ENCODE measurements at places on chromosomes 13 and 19.

GRCh38 chr13:108214441-108215271, 680 bp downstream of the LIG4 start:
- DNase-seq, result peak; percentile 44

DNA sequence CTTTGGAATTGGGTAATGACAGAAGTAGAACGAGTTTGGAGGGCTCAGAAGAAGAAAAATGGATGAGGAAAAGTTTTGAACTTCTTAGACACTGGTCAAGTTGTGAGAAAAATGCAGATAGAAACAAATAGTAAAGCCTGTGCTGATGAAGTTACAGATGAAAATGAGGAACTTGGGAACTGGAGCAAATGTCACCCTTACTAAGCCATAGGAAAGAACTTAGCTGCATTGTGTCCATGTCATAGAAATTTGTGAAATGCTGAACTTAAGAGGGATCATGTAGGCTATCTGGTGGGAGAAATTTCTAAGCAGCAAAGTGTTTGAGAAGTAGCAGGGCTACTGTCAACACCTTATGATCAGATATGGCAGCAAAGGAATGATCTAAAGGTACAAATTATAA, 289.2 kb upstream of the PCDH9 start:
- DNase-seq, result no peak

DNA sequence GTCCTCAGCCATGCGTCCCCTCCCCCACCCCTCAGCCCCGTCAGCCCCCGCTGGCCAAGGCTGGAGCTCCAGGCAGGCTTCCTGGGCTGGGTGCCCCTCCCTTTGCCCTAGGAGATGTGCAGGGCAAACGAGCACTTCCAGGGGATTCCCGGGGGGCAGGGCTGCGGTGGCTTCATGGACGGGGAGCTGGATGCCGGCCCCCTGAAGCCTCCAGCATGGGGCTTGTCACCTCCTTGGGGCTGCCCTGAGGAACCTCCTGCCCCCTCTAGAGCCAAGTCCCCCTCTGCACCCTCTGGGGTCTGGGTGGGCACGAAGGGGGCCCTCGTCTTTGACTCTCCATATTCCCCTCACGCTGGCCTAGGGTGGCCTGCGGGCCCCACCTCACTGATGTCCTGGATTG, 25.4 kb upstream of the SLC7A10 start:
- DNase-seq, result no peak

DNA sequence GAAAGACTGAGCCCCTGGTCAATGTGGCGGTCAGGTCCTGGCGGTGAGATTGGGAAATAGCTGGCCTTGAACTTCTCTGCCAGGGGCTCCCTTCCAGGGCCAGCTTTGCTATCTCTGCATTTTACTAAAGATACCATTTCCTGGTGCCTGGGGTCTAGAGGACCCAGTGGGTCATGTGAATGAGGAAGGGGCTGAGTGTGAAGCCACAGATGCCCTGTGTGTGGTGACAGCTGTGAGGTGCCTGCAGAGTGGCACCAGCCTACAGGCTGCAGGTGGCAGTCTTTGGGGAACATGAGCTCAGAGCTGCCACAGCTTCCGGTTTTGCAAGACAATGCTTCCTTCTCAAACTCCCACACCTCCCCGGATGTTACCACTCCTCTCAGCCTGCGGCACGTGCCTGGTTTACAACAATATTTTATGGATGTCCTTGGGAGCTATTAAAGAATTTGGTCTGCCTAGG, 5.2 kb upstream of the MLNR start:
- peak; percentile 66 for DNase-seq

DNA sequence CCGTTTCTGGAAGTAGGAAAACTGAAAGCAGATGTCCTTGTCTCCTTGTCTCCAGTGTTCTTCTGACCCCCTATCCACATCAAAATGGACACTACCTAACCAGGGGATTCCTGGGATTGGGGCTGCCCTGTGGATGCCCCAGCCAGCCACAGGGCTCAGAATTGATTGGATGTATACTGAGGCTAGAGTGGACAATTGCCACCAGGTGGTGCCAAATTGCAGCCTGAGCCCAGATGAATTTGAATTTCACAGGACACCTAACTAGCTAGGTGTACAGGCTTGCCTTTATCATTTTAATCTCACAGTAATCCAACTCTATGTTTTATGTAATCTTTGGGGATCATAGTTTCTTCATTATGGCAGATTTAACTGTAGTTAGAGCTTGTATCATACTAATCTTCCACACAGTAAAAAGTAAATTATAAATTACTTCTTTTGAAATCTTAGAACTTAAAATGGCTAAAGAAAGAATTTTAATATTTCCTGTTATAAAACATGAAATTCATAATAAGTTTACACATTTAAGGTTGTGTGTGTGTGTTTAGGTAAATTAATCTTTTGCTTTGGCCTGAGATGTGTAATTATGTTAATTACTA, 58.0 kb downstream of the PIBF1 start:
- peak; percentile 59 for DNase-seq

DNA sequence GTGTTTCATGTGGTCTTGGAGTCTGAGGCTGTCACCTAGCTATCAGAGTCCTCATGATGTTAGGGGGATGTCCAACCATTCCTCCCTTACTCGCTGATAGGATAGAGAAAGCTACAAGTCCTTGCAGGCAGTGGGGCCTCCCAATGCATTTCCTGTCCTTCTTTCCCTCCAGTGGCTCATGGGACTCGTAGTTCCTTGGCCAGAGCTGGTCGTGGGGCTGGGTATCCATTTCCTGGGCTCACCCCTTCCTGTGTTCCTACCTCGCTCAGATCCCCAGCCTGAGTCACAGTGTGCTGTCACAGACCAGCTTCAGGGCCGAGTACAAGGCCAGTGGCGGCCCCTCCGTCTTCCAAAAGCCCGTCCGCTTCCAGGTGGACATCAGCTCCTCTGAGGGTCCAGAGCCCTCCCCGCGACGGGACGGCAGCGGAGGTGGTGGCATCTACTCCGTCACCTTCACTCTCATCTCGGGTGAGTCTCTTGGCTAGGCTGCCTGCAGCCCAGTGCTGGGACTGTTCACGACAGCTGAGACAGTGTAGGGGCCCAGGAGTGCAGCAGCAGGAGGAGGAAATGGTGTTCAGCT, 19.1 kb downstream of the TMEM150B start:
- DNase-seq, result no peak

DNA sequence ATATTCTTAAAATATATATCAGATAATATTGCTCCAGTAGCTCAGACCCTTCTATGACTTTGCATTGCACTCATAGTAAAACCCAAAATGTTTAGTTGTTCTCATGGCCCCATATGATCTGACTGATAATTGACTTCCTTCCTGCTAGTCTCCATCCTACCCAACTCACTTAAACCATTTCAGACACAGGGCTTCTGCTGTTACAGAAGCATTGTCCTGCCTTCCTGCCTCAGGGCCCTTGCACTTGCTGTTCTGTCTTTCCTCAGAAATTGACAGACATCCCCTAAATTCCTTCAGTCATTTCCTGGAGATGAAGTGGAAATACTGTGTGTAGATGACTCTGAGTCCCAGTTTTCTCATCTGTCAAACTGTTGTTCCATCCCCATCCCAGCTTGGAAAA, 19.7 kb downstream of the FBXL12 start:
- DNase-seq, result no peak

GRCh38 chr13:79191501-79191900, 214.6 kb downstream of the RBM26 start:
- no peak for DNase-seq

DNA sequence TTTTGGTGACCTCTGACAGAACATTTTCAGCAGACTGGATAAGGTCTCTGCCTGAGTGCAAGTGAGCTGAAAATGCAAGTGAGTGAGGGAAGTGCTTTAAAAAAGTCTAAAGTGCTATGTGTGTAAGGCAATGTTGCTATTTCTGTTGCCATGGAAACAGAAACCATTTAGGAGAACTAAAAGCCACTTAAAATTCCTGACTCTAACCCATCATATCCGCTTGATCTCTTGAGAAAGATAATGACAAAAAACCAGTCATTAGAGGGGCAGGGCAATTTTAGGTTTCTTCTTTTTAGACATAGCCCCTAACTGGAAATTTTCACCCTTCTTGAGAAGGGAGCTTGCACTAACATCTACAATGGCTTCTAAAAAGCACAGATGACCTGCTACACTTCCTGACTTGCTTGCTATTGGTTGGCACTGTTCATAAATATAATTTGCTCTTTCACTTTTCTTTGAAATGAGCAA, at the start of gene CYSLTR2:
CYSLTR2 (plus strand) TSS at position 458 of the 468 bp plus-strand sequence. CDS start 52,889 bp downstream, outside the sequence.
- peak; percentile 48 for DNase-seq

- DNase-seq, result peak; percentile 85
These were observed 127.0 kb downstream of the IER2 start for GRCh38 chr19:13277104-13277809.

GRCh38 chr13:105774739-105775460, 760.6 kb downstream of the EFNB2 start:
- no peak for DNase-seq

- peak; percentile 48 for DNase-seq
These were observed 18.5 kb downstream of the PTPRS start for GRCh38 chr19:5321851-5322681.

GRCh38 chr13:24270639-24271141, 38.7 kb upstream of the C1QTNF9 start:
- peak; percentile 74 for DNase-seq

DNA sequence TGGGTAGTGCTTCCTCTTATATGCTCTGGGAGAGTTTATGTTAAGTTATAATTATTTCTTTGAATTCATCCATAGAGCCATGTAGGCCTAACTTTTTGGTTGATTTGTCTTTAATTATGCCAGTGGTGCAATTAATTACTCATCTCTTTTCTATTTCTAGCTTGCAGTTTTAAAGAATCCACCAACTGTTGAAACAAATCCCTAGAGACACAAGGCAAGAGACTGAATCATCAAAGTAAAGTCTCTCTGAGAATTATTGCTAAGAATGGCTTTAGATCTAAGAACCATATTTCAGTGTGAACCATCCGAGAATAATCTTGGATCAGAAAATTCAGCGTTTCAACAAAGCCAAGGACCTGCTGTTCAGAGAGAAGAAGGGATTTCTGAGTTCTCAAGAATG, 5.9 kb upstream of the ZNF551 start:
- DNase-seq, result no peak

GRCh38 chr19:47729468-47729798, 15.9 kb upstream of the NOP53 start:
- peak; percentile 42 for DNase-seq

- DNase-seq, result no peak
These were observed 114.9 kb upstream of the SPATA13 start for GRCh38 chr13:24045597-24045996.

GRCh38 chr13:20824762-20825476, 51.2 kb upstream of the EEF1AKMT1 start:
- DNase-seq, result no peak

- peak; percentile 47 for DNase-seq
These were observed 7.1 kb downstream of the LDLR start for GRCh38 chr19:11096210-11096841.

DNA sequence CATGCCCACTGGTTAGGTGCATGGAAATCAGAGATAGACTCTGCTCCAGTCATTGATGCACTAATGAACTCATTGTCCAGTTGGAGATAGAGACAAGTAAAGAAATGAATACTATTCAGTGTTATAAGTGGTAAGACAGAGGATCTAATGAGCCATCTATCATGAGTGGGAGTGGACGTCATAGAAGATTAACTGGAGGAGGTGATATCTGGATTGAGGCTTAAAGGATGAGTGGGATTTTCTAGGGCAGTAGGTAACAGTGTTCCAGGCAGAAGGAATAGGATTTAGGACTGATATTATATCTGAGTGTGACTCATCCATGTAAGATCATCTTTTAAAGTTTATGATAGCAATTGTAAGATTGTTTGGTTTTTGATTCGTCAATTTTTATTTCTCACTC, 152.2 kb upstream of the CSNK1A1L start:
- DNase-seq, result no peak

GRCh38 chr13:48603375-48603774, 50.4 kb upstream of the CYSLTR2 start:
- no peak for DNase-seq

DNA sequence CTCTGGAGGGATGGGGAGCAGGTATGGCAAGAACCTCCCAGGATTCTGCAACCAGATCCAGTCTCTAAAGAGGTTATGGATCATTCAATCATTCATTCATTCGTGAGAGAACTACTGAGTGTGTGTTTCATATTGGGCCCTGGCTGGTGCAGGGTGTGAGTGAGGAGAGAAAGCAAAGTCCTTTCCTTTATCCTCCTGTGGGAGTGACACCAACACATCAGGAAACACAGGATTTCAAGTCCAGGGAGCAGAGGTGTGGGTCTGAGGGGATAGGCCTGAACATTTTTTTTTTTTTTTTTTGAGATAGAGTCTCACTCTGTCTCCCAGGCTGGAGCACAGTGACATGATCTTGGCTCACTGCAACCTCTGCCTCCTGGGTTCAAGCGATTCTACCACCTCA, 3.3 kb downstream of the CEACAM1 start:
- DNase-seq, result no peak

DNA sequence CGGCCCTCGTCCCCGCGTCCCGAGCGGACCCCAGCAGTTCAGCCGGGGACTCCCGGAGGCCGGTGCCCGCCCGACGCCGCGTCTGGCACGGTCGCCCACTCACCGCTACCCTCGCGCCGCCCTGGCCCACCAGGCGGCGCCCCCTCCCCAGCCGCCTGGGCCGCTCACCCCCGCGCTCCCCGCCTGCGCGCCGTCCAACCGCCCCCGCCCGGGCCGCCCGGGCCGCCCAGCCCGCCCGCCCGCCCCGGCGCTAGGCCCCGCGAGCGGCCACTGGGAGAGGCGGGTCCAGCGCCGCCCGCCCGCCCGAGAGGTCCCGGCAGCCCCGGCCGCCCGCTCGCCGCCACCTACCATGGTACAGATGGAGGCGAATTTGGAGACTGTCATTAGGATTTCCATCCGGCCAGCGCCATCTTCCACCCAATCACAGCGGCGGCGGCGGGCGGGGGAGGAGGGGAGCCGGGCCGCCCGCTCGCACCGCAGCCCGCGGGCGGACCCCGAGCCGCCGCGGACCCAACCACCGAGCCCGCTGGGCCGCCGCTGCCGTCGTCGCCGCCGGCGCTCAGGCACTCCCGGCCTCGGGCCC, at the start of gene USP12:
USP12 (minus strand) TSS at position 568 of the 583 bp plus-strand sequence; CDS start at position 396, 172 bp downstream.
- DNase-seq, result no peak

DNA sequence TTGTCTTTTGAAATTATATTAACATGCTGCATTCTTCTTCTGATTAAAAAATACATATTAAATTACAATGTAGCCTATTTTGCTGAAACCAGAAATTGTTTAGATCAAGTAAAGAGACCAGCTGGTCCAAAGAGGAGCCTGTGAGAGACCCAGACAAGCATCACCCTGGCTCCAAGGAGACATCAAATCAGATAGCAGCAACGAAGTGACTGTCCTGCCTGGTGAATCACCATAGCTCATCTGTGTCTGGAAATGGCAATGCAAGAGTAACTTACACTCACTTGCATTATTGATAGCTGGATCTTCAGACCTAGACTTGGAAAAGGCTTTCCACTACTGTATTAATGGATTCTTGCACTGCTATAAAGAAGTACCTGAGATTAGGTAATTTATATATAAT, 169.1 kb downstream of the KCTD12 start:
- DNase-seq, result no peak
